Activated CD8-positive, alpha-beta memory T cell treated with anti-CD3 and anti-CD28 coated beads, Interleukin-2, amount 50 U/mL, for 4 hours (primary cell): ENCODE measurements at places on chromosomes 1 and 21.

DNA sequence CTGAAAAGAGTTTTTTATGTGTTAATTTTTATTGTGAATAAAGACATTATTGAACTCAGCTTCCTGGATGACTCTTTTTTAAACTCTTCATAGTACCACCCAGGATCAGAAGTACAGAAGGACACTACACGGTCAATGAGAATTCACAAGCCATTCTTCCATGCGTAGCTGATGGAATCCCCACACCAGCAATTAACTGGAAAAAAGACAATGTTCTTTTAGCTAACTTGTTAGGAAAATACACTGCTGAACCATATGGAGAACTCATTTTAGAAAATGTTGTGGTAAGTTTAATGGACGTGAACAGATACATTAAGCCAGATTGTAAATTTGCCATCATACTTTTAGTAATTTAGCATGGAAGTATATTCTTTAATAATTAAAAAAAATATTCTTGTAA is 249.5 kb downstream of the TPR start:
- DNase-seq: no peak

DNA sequence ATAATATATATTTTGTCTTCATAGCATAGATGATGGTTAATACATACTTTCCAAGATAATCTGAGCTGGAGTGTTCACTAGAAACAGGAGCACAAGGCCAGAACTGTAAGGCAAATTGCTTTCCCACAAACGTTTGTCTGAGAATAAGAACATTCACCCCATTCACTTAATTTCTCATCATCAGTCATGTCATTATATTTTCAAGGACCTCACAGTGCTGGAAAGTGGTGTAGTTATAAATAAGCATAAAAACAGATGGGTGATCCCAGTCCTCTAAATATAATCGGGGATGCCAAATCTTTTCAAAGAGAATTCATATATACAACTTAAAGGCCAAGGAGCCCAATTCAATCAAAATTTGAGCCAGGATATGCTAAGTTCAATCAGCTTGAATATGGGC is 8.4 kb downstream of the PRRX1 start:
- no peak for DNase-seq

DNA sequence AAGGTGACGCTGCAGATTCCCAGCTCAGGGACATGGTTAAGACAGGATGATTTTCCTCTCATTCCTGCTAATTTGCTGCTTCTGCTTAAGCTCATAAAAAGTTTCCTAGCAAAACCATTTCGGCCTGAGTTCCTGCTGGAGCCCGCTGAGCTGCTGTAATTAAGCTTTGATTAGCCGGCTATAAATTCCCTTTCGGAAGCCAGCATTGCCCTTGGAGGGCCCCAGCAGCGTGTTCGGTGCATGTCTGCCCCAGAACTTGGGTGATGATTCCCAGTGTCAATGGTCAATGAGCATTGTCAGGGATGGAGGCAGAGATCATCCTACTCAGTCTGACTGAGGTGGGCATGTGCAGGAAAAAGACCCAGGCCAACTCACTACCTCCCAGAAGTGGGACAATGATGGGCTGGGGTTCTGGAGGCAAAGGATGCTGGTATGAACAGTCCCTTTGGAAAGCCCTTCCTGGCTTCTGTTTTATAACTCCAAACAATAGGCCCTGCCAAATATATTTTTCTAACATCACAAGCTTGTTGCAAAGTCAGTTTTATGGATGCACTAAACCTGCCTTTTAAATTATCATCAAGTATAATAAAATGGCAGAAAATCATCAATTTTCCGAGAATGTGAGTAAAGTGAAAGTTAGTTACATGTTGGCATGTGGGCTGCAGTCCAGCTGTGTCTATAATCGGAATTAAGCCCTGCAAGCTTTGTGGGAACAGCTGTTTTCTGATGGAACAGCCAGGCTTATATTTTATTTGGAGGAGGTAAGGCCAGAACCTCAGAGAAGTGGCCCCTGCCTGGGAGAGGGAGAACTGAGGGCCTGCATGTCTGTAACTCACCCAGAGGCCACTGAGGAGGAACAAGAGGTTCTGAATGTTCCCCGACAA is 257.1 kb downstream of the GRIK3 start:
- DNase-seq: no peak

GRCh38 chr1:212914789-212915188 is 35.6 kb upstream of the VASH2 start:
- no peak for DNase-seq

GRCh38 chr1:149963358-149963757 is 26.7 kb upstream of the MTMR11 start:
- DNase-seq: no peak
